WTC11 (cell line): ENCODE measurements at places on chromosomes 11 and 22.
A peak's percentile ranks its signal among the peaks of the same experiment; 100 is the strongest.

DNA sequence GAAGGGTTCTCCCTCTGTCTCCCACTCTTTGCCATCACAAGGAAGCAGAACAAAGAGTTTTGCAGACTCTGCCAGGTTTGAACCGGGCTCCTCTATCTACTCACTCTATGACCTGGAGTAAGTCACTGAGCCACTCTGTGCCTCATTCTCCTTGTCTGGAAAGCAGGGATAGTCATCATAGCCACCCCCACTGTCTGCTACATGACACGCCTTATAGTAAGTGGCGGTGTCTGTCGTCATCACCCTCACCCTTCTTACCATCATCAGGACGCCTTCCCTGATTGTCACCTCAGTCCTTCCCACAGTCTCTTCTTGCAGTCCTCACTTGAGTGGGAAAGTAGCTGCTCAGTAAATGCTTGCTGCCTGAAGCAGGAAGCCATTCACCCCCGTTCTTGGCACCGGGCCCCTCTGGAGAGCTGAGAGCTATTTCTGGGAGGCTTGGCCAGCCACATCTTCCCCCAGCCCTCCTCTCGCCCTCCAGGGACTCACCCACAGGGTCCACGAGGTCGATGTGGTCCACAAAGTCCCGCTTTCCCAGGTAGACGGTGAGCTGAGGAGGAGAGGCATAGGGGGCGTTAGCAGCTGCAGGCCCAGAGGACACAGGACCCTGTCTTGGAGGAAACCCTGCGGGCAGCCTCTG is 46.4 kb downstream of the TPBGL start:
- H3K4me1 ChIP-seq, result peaks cover 19% of the 10 kb centered on the region
- H3K27me3 ChIP-seq, result no peaks in the 10 kb centered on the region
- peak overlapping the region; percentile 45; the same call in 1 of the 2 replicates for H3K27ac ChIP-seq
- no peak overlapping the region for H3K4me3 ChIP-seq
- peaks cover 13% of the 10 kb centered on the region for H3K36me3 ChIP-seq
- DNase-seq, result no peak

DNA sequence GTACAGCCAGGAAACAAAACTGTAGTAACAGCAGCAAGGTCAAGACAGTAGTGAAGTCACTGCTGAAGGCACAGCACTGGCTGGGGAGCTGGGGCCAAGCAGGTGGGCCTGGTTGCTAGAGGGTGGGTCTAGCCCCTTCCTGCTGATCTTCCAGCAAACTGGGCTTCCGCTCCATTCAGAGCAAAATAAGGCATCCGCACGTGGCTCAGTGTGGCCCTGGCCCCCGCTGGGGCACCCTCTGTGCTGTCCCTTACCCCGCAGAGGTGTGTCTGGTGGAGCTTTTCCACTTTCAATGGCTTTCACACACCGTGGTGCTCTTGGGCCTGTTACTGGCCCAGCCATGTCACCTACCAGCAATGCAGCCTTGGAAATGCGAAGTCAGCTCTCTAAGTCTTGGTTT is 162.4 kb upstream of the B3GAT1 start:
- no peak overlapping the region for H3K27ac ChIP-seq
- no peaks in the 10 kb centered on the region; the same call in 1 of the 2 replicates for H3K27me3 ChIP-seq
- H3K4me1 ChIP-seq, result peaks cover 20% of the 10 kb centered on the region
- H3K4me3 ChIP-seq, result no peak overlapping the region

DNA sequence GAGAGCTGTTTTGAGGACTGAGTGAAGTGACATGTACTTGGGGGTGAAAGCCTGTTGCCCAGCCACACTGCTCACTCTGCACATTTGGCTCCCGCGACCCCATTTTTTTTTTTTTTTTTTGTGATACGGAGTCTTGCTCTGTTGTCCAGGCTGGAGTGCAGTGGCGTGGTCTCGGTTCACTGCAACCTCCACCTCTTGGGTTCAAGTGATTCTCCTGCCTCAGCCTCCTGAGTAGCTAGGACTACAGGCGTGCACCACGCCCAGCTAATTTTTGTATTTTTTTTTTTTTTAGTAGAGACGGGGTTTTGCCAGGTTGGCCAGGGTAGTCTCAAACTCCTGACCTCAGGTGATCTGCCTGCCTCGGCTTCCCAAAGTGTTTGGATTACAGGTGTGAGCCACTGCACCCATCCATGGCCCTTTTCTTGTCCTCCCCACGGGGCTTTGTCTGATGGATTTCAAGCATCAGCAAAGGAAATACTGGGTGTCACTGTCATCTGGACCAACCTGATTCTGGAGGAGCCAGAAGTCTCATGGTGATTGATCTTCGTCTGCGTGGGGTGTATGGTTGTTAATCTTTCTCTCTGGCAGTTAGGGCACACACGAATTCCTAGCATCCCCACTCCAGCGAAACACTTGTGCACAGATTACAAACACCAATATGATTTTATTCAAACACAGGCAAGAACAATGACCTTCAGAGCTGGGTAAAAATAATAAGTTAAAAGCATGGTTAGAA is 3.4 kb upstream of the UCP3 start:
- H3K27me3 ChIP-seq, result no peaks in the 10 kb centered on the region
- DNase-seq, result no peak
- H3K4me3 ChIP-seq, result no peak overlapping the region
- no peak overlapping the region for H3K27ac ChIP-seq

GRCh38 chr11:31815711-31816467 is 4.8 kb upstream of the PAX6 start:
- peaks cover 59% of the 10 kb centered on the region for H3K4me1 ChIP-seq
- H3K27me3 ChIP-seq, result peaks cover 100% of the 10 kb centered on the region
- no peak for DNase-seq
- H3K36me3 ChIP-seq, result no peaks in the 10 kb centered on the region
- peak overlapping the region; percentile 60 for H3K4me3 ChIP-seq

- H3K4me1 ChIP-seq, result peaks cover 8% of the 10 kb centered on the region
- peaks cover 25% of the 10 kb centered on the region for H3K36me3 ChIP-seq
- H3K27ac ChIP-seq, result no peak overlapping the region
- H3K4me3 ChIP-seq, result no peak overlapping the region
Measured at GRCh38 chr22:50678651-50679521, 6.3 kb downstream of the SHANK3 start.

- no peak overlapping the region for H3K27ac ChIP-seq
- peaks cover 13% of the 10 kb centered on the region for H3K36me3 ChIP-seq
- no peak overlapping the region for H3K4me3 ChIP-seq
- H3K27me3 ChIP-seq, result no peaks in the 10 kb centered on the region; the same call in 1 of the 2 replicates
- no peak for DNase-seq
Measured at GRCh38 chr11:11270236-11270775, 82.7 kb downstream of the CSNK2A3 start.

DNA sequence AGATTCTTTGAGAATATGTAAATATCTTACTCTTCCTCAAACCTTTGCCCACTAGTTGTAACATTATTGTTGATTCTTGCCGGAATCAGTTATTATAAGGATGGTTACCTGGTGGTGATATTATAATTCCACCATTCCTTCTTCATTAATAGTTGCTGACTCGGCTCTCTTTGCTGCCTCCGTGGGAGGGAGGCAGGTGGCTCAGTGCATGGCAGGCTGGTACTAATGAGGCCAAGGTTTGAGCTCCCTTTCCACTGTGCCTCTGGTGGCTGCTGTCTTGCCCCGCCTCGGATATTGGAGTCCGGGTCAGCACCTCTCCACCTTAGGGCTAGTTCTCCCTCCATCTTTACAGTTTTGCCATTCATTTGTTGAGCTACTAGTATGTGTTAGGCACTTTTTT is 12.7 kb downstream of the CD6 start:
- no peak overlapping the region for H3K4me3 ChIP-seq
- no peak for DNase-seq
- no peaks in the 10 kb centered on the region for H3K4me1 ChIP-seq
- H3K27me3 ChIP-seq, result no peaks in the 10 kb centered on the region; the same call in none of the 2 replicates
- no peak overlapping the region for H3K27ac ChIP-seq

DNA sequence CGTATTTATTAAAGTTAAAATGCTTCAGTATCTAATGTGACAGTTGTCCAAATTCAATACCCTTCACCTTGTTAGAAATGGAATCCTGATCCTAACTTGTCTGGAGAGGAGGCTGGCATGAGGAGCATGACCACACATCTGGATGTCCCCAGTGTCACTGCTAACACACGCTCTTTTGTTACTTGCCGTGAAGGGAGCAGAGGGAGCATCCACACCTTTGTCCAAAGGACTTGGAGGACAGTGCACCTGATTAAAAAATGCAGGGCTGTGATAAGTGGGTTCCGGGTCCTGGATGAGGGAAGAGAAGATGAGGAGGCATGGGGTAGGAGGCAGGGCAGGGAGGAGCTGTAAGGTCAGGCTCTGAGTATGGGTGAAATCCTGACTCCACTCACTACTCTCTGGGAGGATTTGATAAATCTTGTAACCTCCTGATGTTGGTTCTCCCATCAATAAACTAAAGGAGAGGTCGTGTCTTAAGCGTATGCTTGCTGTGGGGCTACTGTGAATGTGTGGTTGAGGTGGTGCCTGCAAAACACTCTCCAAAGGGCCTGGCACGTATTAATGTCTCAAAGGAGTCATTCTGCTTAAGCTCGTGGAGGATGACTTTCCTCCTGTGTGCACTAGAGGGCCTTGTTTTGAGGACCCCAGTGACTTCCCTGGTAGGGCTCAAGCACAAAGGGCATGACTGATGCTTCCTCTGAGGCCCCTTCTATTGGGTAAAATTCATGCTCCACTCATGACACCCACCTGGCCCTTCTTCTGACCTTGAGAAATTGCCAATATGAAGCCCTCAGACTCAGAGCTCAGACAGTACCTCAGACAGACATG is 16.8 kb upstream of the IGLL5 start:
- no peak overlapping the region for H3K27ac ChIP-seq
- H3K4me1 ChIP-seq, result no peaks in the 10 kb centered on the region
- H3K36me3 ChIP-seq, result no peaks in the 10 kb centered on the region

- H3K27ac ChIP-seq, result no peak overlapping the region
- H3K27me3 ChIP-seq, result peaks cover 27% of the 10 kb centered on the region
- no peaks in the 10 kb centered on the region for H3K36me3 ChIP-seq
- H3K4me1 ChIP-seq, result no peaks in the 10 kb centered on the region
Measured at GRCh38 chr11:43866520-43866919, 14.1 kb upstream of the ALKBH3 start.

DNA sequence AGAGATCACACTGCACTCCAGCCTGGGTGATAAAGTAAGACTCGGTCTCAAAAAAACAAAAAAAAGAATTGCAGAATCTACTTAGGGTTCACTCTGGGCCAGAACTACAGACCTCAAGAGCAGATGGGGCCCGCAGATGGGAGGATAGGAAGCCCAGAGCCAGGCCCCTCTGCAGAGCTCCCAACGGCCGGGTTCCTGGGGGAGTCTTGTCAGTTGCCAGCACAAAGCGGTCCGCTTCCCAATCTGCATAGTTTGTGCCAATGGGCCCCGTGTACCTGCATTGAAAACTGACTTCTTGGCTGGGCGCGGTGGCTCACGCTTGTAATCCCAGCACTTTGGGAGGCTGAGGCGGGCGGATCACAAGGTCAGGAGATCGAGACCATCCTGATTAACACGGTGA is 1.7 kb upstream of the CHID1 start:
- H3K4me1 ChIP-seq, result peaks cover 12% of the 10 kb centered on the region
- H3K27me3 ChIP-seq, result no peaks in the 10 kb centered on the region
- peak overlapping the region; percentile 81 for H3K4me3 ChIP-seq
- no peaks in the 10 kb centered on the region for H3K36me3 ChIP-seq
- DNase-seq, result no peak

GRCh38 chr11:66951927-66952337 is 6.3 kb downstream of the PC start:
- DNase-seq, result no peak
- H3K4me1 ChIP-seq, result peaks cover 22% of the 10 kb centered on the region
- peak overlapping the region; percentile 49; the same call in 1 of the 2 replicates for H3K27ac ChIP-seq
- no peaks in the 10 kb centered on the region for H3K27me3 ChIP-seq

GRCh38 chr22:18144105-18144504 is 5.9 kb upstream of the USP18 start:
- no peak overlapping the region for H3K4me3 ChIP-seq
- peaks cover 1% of the 10 kb centered on the region; the same call in 1 of the 2 replicates for H3K27me3 ChIP-seq
- peaks cover 4% of the 10 kb centered on the region for H3K4me1 ChIP-seq
- H3K27ac ChIP-seq, result no peak overlapping the region
- H3K36me3 ChIP-seq, result peaks cover 4% of the 10 kb centered on the region; the same call in 1 of the 2 replicates

DNA sequence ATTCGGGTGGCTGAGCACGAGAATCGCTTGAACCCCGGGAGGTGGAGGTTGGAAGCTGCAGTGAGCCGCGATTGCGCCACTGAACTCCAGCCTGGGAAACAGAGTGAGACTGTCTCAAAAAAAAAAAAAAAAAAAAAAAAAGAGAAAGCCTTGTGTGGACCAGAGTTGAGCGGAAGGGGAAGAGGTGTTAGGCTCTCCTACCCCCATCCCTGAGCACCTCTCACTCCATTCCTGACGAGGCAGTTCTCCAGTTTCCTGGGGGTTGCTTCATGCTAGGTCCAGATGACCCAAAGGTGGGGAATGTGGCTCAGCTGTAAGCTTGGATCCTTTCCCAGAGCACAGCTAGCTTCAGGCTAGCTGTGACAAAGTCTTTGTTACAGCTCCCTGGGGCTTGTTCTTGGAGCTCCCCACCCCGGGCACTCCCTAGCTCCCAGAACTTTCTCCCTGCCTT is 8.8 kb upstream of the DNAL4 start:
- H3K36me3 ChIP-seq, result 0 out of 2 replicates have a peak, but pooled peaks cover 2% of the 10 kb centered on the region
- H3K4me1 ChIP-seq, result peaks cover 13% of the 10 kb centered on the region
- DNase-seq, result no peak
- peaks cover 48% of the 10 kb centered on the region for H3K27me3 ChIP-seq

DNA sequence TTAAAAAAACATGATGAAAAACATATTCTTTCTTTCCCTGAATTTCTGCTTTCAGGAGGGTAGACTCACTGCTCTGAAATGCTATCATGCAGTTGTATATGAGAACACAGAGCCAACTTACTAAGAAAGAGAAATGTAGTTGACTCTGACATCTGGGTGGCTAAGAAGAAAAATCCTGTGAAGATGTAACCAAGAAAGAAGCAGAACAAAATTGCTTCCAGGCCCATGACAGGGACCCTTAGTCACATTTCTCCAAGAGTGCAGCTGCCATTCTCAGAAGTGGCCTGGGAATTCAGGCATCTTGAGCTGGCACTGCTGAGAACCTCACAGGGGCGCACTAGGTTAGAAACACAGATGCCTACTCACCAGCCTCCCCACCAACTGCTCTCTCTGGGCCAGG is 73.6 kb downstream of the RPL27A start:
- no peak overlapping the region for H3K4me3 ChIP-seq
- H3K4me1 ChIP-seq, result no peaks in the 10 kb centered on the region
- H3K36me3 ChIP-seq, result 0 out of 2 replicates have a peak, but pooled peaks cover 2% of the 10 kb centered on the region
- H3K27ac ChIP-seq, result no peak overlapping the region
- H3K27me3 ChIP-seq, result no peaks in the 10 kb centered on the region

- H3K27ac ChIP-seq, result no peak overlapping the region
- no peaks in the 10 kb centered on the region for H3K36me3 ChIP-seq
- peaks cover 81% of the 10 kb centered on the region for H3K27me3 ChIP-seq
- DNase-seq, result peak; percentile 62
Measured at GRCh38 chr11:58905011-58905720, 34.1 kb upstream of the GLYATL1 start.
